ENCODE measurements at places on chromosomes 4 and X.

DNA sequence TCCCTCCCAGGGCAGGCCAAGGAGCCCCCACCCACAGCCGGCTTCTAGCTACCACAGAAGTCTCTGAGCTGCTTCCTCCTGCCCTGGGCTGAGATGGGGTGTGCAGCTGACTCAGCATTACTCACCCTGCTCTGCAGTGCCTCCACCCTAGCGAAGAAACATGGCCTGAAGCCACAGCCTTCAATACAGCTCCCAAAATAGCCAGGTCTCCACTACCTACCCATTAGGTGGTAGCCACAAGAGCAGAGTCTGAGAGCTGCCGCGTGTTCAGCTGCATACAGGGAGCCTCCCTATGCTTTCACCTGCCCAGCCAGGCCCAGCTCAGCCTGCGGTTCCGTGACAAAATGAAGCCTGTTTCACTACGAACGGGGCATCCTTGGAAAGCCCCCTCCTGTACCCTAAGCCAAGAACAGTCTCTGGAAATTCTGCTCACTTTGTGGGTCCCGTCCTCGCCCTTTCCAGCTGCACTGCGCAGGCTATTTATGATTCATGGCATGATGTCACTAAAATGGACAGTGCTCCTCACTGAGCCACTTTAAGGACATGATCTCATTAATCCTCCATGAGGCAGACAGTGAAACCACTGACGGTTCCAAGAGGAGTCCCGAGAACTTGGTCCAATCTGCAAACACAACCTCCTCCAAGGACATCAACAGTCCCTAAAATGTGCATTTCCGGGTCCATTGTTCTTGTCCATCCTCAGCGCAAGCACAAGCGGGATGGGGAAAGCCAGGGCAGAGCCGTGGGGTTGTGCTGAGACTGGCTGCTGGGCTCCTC, 20.2 kb downstream of the WDR1 start:
- DNase-seq = peak; percentile 94

GRCh38 chr4:127261476-127261875, 371.3 kb upstream of the INTU start:
- no peak for DNase-seq

- DNase-seq = no peak
Observed at GRCh38 chrX:128664211-128664610, 612.0 kb upstream of the ACTRT1 start.

DNA sequence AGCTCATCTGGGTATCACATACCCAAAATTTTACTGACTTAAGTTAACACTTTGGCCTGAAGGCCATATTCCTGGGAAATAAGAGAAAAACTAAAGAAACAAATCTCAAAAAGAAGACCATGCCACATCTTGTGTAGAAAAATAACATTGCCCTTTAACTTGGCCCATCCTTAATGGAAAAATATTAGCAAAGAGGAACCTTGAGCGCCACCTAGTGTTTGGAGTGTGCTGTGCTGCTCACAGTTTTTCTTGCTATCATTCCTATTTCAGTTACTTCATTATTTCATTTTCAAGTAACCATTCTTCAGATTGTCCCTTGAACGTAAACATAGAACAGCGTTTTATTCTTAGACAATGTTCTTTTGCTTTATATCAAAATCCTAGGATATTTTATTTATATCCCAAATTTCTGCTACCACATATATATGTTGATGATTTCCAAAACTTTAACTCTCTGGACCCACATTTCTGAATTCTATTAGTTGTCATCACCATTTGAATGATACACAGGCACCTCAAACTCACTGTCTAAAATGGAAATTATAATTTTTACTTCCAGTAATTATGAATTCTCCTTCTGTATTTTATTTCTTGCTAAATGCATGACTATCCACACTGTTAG, 999.0 kb upstream of the ADGRL3 start:
- peak; percentile 60 for DNase-seq

GRCh38 chr4:162323919-162324318, 160.1 kb upstream of the FSTL5 start:
- DNase-seq = no peak

DNA sequence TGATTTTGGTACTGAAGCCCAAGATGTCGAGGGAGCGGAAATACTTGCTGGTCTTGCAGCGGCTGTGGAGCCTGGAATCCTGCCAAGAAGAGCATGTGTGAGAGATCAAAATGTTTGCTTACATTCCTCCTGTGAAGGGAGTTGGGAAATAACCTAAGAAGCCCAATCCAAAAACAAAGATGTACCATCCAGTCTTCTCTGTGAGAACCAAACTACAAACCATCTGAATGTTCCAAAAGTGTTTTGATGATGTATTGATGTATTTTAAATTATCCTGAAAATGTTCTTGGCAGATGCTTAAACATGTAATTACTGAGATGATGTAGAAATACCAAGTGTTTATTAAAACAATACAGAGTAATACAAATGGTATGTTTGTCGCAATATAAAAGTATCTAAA, 10.1 kb upstream of the ADH1A start:
- peak; percentile 67 for DNase-seq

DNA sequence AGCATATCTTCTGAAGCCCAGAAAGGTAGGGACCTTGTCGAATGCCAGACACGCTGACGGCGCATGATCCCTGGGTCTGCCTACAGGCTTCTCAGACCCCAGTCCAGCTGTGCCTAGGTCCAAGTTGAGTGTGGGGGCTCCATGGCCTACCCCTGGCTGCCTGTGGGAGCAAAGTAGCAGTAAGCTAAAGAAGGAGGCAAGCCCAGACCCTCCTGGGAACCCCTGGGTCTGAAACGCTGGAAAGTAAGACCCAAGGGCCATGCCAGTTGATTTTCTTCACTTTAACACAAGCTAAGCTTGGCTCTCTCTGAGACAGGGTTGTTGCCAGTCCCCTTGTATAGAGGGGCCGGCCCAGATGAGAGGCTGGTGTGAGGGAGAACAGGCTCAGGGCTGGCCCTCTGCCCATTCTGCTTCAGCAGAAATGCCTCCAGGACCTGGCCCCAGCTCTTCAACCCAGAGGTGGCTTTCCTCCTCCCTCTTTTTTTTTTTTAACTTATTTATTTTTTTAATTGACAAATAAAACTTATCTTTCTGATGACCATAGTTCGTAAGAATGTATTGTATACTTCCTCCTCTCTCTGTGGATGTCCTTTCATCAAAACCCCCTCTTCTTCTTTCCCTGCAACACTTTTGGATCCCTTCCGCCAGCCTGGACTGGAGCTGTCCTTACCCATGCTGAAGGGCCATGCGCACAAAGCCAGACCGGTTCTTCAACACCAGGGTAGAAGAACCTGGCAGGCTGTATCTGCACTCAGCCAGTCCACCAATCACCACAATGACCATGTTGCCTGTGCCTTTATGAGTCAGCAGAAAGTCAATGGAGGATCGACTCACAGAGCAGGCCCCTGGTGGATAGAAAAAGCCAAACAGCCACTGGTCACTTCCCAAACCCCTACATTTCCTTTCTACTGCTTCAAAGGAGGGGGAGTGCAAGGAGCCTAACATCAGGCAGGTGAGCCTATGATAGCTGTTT, 7.1 kb downstream of the AWAT2 start:
- peak; percentile 42 for DNase-seq

DNA sequence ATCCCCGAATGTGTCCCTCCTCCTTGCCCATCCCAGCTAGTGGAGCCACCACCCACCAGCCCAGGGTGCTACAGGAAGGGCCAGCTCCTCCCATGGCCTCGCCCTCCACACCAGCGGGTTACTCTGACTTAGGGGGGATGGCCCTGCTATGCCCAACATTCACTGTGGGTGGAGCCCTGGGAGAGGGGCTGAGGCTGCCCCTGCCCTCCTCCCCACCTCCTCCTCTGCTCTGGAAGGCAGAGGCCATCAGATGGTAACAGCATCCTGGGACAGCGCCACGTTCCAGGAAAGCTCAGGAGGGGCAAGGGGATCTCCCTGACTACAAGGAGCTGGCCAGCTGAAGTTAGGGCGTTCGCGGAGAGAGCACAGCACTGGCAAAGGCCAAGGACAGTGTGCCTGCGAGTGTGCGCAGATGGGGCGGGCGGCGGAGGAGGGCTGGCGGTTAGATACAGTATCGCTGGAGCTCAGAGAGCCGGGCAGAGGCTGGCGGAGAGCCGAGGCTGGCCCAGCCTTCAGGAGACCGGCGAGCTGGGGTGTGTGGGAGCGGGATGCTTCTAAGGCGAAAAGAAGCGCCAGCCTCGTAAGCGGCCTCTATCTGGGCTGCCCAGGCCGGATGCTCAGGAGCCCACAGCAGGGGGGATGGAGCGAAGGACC, 1.5 kb downstream of the JAKMIP1 start:
- DNase-seq = no peak

DNA sequence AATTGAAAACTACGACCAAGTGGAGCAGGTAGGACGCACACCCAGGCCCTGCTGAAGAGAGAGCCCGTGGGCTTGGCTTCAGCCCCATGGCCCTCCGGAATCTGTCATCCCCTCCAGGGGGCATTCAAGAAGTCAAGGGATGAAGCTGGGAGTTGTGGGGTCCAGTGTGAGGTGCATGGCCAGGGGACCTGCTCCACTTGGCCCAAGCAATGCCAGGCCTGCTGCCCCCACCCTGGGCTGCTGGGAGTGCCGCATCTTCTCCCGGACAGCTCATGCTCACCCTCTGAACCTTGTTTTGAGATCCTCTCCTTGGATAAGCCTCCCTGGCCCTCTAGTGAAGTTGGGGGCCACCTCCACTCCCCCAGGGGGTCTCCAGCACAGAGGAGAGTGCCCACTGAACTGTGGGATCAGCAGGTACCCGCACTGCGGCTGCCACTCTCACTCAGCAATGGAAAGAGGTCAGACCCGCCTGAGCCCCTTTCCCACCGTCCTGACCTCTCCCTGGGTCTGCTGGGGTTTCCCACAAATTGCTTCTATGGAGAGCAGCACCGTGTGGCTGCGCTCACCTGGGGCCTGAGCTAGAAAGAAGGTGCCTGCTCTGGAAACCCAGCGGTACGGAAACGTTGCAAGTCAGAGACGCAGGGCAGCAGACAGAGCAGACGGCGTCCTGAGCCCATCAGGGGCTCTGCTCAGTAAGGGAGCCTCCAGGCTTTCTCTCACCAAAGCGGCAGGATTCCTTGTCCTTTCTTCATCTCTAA, 5.0 kb upstream of the ABLIM2 start:
- DNase-seq = no peak

DNA sequence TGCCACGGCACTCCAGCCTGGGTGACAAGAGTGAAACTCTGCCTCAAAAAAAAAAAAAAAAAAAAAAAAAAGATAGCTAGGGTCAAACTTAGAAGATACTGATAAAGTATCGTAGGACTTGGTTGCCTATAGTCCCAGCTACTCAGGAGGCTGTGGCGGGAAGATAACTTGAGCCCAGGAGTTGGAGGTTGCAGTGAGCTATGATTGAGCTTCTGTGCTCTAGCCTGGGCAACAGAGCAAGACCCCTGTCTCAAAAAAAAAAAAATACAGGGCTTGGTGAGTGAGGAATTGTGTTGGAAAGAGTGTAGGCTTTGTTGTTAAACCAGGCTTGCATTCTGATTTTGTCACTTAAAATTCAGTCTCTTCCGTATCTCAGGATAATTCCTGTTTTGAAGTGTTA, 6.2 kb downstream of the TAF1 start:
- DNase-seq = no peak

DNA sequence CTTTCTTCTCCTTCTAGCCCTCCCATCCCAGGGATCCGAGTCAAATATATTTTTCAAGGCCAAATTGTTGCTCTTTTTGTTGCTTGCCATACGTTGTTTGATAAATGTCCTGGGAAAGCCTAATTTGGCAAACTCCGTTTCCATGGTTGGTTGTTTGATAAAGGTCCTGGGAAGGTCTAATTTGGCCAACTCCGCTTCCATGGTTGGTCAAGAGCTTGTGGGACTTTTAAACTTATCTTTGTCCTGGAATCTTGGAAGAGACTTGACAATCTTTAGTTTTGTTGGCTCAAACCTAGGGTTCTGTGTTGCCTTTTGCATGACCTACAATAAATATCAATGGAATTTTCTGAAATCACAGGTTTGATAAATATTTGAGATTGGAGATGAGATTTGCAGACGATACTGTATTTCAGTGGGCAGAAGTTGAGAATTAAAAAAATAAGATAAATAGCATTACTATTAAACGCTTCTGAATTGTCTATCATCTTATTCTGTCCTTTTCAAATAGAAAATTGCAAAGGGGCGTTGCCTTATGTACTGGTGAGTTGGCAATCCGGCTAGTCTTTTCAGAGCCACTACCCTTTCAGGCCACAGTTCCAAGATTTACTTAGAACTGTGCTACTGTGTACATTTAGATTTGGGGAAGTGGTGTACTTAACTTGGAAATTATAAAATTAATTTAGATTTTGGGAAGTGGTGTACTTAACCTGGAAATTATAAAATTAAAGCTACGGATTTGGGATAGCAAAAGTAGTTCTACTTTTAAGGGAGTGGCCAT, 804 bp downstream of the OSTC start:
- peak; percentile 42 for DNase-seq

- DNase-seq = no peak
Observed at GRCh38 chr4:51942833-51943215, 77.3 kb downstream of the LRRC66 start.

DNA sequence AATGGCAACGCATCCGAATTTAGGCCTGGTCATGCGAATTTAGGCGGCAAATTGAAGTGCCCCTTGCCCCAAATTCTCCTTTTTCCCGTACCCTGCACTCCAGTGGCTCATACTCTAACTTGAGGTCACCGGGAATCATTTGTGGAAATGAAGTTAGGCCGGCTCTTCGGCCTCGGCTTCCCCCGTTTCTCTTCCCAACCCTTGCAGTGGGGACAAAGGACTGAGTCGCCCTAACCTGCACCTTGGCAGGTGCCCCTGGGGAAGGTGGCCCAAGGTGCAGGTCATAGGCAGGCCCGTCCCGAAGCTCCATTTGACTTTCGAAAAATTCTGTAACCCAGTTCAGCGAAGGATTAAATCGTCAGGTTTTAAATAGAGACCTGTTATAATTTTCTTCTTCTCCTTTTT, 811 bp downstream of the SRD5A3 start:
- DNase-seq = no peak

- DNase-seq = no peak
Observed at GRCh38 chr4:3427706-3428446, 13.9 kb upstream of the HGFAC start.

GRCh38 chrX:15391850-15392249, 7.6 kb upstream of the VEGFD start:
- DNase-seq = no peak

DNA sequence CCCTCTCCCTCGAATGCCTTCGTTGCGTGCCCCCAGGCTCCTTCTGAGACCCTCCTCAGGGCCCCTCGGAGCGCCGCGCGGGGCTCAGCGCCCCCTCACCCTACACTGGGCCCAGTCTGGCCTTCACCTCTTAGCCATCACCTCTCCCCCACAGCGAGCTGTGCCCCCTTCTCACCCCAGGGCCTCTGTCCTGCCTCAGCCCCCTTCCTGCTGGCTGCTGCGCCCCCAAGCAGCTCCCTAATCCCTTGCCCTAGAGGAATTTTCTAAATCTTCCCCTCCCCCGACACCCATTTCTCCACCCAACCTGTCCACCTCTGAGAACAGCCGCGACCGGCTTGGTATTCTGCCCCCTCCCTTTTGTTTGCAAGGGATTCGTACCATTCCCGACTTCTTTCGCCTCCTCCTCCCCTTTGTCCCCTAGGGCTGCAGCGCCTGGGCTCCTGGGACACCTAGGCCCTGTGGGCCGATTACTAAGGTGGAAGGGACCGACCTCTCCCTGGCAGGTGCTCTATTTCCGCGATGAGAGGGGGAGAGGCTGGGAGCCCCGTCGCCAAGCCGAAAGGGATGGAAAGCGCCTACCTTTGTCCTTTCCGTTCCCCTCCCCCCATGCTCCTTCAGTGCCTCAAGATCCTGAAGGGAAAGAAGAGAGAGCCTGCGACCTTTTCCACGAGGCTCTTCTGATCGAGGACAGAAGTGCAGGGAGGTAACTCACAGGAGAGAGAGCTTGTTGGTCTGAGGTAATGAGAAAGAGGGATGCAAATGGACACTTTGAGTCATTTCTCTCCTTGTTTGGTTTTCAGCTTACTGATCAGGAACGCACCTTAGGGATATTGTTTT, 10.9 kb downstream of the DLG3 start:
- peak; percentile 56 for DNase-seq

- no peak for DNase-seq
Observed at GRCh38 chrX:155615938-155616337, 3.2 kb upstream of the TMLHE start.
